ENCODE measurements at places on chromosomes 12 and 14. TPM values are rescaled to one million over a fixed set of nuclear protein-coding genes. Genes with fewer than 3 reads are reported as not detected.

DNA sequence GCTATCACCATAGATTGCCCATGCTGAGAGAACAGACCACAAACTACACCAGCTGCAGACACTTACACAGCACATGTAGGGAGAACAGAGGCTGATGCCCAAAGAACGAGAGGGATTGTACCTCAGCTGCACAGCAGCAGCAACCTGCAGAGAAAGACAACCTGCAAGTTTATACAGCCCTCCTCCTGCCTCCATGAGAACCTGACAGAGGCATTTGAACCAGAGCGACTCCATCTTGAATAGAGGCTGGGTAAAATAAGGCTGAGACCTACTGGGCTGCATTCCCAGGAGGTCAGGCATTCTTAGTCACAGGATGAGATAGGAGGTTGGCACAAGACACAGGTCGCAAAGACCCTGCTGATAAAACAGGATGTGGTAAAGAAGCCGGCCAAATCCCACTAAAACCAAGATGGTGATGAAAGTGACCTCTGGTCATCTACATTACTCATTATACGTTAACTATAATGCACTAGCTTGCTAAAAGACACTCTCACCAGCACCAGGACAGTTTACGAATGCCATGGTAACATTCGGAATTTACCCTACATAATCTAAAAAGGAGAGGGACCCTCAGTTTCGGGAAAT is 262.4 kb upstream of the HMGA2 start:
- no peak for DNase-seq

DNA sequence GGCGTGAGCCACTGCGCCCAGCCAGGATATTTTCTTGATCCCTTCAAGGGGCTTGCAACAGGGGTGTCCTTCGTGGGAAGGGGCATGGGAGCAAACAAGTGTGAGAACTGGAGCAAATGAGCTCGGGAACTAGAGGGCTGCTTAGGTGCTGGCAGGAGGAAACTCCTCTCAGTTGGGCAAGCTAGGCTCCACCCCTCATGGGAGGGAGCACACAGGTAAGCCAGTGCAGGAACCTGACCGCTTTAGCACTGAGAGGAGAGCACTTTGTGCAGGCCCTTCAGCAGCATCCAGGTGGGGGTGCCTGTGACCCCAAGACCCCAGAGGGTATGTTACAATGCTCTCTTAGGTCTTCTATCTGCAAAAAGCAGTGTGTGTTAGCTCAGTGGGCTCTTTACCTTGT is 755.4 kb upstream of the MDGA2 start:
- DNase-seq, result no peak

DNA sequence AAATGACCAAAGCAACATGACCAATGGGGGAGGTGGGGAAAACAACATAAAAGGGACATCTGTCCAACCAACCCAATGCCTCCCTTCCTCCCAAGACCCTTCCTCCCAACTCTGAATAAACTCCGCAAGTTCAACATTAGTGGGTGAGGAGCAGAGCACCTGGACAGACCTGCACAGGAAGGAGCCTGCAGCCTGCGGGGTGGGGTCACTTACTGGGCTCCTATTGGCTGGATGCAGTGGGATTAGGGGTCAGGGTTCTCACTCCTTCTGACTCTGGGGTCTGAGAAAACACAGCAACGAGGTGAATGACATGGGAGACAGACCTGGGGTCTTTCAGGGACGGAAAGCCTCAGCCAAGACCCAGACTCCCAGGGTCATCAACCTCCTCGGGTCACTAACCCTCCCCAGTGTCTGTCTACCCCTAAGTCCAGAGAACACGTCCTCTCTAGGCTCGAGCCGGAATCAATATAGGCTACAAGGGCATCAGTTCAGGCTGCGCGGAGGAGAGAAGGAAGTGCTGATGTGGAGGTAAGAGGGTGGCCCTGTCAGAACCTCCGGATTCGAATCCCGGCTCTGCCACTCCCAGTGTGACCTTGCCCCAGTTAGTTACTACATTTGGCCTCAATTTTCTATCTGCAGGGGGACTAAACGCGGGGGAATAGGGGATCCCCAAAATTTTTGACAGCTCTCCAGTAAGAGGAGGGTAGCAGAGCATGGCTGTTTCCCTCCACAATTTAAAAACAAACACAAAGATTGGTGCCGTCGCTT is 860 bp downstream of the NDRG2 start:
- no peak for DNase-seq

Gene RFLNA
- 5.9 TPM for total RNA-seq
